Pancreas (tissue), 10 donors: ENCODE measurements at places on chromosomes 11 and 22. TPM values are rescaled to one million over a fixed set of nuclear protein-coding genes. Genes with fewer than 3 reads are reported as not detected.

GRCh38 chr11:75792127-75792731 lies 22.8 kb upstream of the UVRAG start:
- peaks cover 11% of the 10 kb centered on the region for H3K4me1 ChIP-seq
- H3K27ac ChIP-seq, result no peak overlapping the region
- H3K4me3 ChIP-seq, result no peak overlapping the region

DNA sequence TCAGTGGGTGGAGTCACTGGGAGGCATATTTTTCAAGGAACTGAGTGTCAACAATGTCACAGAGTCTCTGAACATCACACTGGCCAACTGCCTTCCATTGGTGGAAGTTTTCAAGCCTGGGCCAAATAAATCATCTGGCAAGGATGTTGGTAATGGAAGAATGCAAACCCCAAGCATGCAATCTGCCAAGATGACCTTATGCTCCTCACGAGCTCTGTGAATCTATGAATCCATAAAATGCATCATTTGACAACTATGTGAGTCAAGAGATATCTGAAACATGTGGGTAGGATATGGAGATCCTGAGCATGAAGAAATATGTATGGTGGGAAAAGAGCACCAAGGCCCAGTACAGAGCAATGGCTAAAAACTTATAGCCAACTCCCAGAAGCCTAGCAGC lies 122.2 kb downstream of the PLEKHA7 start:
- H3K27me3 ChIP-seq, result no peaks in the 10 kb centered on the region
- no peak overlapping the region for H3K4me3 ChIP-seq
- no peak for DNase-seq
- H3K27ac ChIP-seq, result no peak overlapping the region
- H3K4me1 ChIP-seq, result peaks cover 21% of the 10 kb centered on the region
- no peaks in the 10 kb centered on the region for H3K36me3 ChIP-seq

The ZNF215 gene
- 1.6 TPM for polyA plus RNA-seq

The WBP2NL gene
- polyA plus RNA-seq, result 1.3 TPM

DNA sequence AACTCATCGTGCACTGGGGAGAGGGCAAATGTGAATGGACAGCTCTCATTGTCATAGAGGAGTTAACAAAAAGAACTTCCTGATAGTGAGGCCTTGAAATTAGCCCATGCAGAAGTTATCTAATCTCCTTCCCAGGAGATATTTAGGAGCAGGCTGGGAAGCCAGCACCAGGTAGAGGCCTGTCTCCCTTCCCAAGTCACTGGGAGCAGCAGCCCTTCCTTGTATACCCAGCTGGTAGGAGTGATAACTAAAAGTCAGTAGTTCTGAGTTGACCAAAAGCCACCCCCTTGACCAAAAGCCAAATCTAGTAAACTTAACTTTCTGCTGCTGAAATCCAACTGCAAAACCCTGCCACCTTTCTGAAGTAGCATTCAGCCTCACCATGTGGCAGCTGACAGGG lies 1.4 kb upstream of the BACE1-AS start:
- H3K27ac ChIP-seq, result no peak overlapping the region
- DNase-seq, result peak; percentile 81
- no peak overlapping the region for H3K4me3 ChIP-seq
- no peaks in the 10 kb centered on the region for H3K27me3 ChIP-seq
- no peaks in the 10 kb centered on the region for H3K36me3 ChIP-seq

DNA sequence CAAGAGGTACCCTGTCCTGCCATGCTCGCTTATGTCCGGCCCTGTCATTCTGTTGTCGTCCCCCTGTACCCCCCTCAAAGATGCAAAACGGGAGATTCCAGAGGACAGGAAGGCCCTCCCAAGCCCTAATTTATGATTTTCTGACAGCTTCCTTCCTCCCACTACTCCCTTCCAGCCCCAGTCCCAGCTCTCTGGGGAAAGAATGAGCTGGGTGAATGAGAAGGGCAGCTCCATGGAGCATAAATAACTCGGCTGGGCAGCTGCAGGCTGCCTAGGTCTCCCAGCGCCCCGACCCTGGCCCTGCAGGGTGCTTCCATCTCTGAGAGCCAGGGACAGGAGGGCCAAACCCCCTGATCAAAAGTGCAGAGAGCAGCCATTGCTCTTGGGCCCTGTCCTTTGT lies 3.9 kb upstream of the EMID1 start:
- no peak overlapping the region for H3K4me3 ChIP-seq
- no peak overlapping the region for H3K27ac ChIP-seq
- H3K27me3 ChIP-seq, result no peaks in the 10 kb centered on the region
- no peaks in the 10 kb centered on the region for H3K36me3 ChIP-seq
- no peak for DNase-seq
